ENCODE measurements at places on chromosomes 7 and 10.
A peak's percentile ranks its signal among the peaks of the same experiment; 100 is the strongest.

DNA sequence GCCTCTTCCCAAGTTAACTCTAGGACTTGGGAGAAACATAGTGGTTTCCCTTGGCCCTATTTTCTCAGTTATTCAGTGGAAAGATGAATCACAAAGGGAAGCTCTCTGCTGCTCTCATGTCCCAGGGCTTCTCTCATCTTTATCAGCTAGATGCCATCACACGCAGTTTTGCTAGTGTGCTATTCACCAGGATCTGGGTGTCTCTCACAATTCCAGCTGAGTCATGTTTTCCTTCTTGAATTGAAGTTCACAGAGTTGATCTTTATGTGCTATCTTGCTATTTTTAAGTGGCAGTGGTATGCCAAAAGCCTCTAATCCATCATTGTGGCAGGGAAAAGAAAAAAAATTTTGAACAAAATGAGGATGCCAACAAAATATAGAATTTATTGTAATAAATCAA lies 101.3 kb downstream of the TWIST1 start:
- DNase-seq, result no peak

DNA sequence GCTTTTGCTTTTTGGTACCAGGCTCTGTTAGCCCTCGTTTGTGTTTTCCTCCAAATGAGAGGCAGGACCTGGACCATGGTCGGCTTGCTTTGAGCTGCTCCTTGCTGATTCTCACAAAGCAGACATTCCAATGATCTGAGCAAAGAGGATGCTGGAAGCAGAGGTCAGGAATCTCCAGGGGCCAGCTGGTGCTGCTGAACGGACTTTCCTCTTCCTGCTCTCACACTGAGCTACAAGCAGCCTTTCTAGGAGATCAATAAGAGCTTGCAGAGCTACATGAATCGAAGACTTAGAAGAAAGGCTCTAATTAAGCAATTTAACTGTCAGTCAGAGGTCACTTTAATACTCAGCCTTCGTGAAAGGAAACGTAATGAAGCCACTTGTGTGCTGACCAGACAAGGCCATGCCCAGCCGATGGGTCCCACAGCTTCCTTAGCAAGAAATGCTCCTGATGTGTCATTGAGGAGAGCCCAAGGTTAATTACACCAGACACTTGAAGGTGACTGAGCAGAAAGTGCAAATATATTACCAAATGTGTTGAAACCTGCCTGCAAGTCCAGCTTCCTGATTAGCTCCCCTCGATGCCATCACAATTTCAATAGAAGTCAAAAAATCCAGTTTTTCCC lies 151.3 kb upstream of the RSU1 start:
- peak; percentile 80 for DNase-seq

- DNase-seq, result no peak
Measured at GRCh38 chr10:131653554-131654470, 247.0 kb upstream of the PPP2R2D start.

GRCh38 chr10:99676426-99676825 lies 17.1 kb downstream of the ENTPD7 start:
- DNase-seq, result no peak

GRCh38 chr7:132193898-132194297 lies 382.4 kb downstream of the PLXNA4 start:
- no peak for DNase-seq

- DNase-seq, result no peak
Measured at GRCh38 chr7:136136906-136137454, 159.8 kb upstream of the MTPN start.
